Stimulated activated CD8-positive, alpha-beta memory T cell treated with anti-CD3 and anti-CD28 coated beads, Interleukin-7, amount 100 ng/mL, for 24 hours (primary cell): ENCODE measurements at places on chromosomes 4 and X.

GRCh38 chr4:146472404-146472803 lies 49.3 kb downstream of the SLC10A7 start:
- DNase-seq = no peak

DNA sequence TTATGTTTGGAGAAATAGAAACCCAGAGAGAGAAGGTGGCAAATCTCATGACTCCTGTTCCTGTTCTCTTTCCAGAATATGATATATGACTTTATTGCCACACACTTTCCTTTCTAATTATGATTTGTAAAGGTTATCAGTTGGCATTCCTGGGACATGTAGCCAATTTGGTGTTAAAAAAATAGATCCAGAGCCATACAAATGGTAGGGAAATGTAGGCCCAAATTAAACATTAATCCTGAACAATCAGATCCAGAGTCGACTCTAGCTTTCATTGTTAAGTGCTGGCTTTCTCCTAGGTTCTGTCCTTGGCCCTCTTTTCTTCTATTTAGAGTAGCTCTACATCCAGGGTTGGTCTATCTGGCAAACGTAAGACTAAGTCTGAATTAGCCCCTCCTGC lies 69.8 kb upstream of the LONRF3 start:
- no peak for DNase-seq

- no peak for DNase-seq
Measured at GRCh38 chr4:108544481-108544880, 75.9 kb upstream of the RPL34 start.

- no peak for DNase-seq
Measured at GRCh38 chr4:152610131-152610530, 69.7 kb downstream of the TMEM154 start.

GRCh38 chr4:42708625-42709024 lies 51.7 kb upstream of the ATP8A1 start:
- no peak for DNase-seq

GRCh38 chrX:136574548-136574947 lies 42.5 kb downstream of the VGLL1 start:
- DNase-seq = no peak

DNA sequence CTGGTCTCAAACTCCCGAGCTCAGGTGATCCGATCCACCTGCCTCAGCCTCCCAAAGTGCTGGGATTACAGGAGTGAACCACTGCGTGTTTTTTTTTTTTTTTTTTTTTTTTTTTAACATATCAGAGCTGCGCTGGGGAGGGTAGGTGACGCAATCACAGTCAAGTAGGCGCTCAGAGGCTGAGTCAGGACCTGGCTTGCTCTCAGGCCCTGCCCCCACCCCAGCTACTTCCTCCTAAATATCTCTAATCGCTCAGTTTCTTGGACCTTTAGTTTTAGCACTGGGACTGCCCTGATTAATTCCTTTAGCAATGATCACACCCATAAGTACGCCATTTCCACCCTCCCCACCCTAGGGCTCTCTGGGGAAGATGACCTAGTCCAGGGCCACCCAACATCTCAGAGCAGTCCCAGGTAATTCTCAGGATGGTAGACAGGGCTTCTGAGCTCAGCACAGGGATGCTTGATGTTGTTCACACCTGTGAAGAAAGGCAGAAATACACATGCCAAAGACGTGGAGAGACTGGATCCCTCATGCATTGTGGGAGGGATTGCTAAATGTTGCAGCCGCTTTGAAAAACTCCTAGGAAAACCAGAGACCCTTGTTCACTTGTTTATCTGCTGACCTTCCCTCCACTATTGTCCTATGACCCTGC lies 50.2 kb downstream of the DDX3X start:
- no peak for DNase-seq

DNA sequence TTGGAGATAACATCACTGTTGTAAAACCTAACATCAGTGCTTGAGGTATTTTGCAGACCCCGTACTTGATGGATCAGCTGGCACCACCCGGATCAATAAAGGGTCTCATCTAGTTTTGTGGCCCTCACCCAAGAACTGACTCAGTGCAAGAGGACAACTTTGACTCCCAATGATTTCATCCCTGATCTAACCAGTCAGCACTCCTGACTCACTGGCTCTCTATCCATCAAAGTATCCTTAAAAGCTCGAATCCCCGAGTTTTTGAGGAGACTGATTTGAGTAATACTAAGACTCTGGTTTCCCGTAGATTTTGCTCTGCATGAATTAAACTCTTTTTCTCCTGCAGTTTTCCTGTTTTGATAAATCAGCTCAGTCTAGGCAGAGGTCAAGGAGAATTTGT lies 2498.1 kb downstream of the PCDH7 start:
- no peak for DNase-seq

GRCh38 chrX:76921176-76921575 lies 493.7 kb downstream of the MAGEE1 start:
- DNase-seq = no peak

DNA sequence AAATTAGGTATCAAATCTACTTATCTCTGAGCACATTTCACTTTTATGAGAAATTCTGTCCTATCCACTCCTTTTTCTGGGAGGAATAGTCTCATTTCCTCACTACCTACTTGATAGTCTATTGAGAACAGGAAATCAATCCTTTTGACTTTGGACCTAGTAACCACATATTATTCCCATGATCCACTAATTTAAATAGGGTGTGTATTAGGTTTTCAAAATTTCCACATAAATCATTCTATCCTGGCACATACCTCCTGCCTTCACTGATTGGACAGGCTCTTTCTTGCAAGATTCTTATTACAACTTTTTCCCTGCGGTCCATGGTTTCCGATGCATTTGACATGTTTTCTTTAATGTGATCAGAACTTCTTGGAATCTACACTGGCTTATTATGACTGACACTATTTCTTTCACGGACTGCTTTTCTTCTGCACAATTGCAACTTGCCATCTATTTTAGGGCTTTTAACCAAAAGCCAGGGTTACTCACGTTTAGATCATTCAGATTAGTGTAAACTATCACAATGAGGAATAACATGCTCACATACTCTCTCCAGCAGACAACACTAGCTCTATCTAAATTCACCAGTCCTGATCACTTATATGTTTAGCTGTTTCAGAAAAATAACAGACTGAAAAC lies 419.9 kb upstream of the SLIT2 start:
- no peak for DNase-seq

DNA sequence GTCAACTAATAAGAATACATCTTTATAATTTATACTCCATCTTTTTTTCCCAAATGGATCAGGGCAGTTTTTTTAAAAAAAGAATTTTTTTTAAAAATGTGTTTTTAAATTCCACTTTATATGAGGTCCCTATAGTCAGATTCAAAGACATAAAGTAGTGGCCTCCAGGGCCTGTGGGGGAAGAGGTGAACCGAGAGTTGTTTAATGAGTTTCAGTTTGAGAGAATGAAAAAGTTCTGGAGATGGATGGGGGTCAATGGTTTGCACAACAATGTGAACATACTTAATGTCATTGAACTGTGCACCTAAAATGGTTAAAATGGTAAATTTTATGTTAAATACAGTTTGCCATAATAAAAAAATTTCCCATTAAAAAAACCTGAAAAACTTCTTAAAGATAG lies 53.8 kb downstream of the ZNF827 start:
- DNase-seq = no peak

GRCh38 chr4:1574601-1575417 lies 109.3 kb downstream of the FAM53A start:
- no peak for DNase-seq

- no peak for DNase-seq
Measured at GRCh38 chr4:42101446-42101975, 50.9 kb downstream of the BEND4 start.

DNA sequence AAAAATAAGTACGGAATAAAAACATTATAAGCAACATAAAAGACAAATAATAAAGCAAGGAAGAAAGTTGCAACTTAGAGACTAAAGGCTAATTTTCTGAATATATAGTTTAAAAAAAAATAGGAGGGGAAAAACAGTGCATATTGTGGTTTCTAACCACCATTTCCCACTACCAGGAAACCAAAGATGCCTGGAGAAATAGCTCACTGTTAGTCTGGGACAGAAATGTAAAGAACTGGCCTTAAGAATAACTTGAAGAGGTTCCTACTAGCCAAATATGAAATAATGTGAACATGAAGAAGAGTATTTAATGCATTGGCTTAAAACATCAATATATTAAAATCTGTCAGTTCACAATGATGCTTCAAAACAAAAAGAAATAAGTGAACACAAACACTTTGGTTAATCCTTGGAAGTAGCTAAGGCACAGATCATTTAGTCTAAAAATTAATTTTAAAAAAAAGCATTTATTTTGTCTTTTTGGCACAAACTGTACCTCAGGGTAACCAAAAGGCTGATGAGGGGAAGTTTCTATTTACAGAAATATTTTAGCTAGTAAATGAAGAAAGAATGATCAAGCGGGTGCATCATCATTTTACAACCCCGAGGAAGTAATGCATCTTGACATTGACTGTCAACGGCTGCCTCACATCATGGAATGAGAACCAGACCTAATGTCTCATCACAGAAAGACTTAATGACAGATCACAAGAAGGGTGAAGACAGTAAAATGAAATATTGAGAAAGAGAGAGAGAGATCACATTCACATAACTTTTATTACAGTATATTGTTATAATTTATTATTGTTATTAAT lies 297.2 kb upstream of the LDB2 start:
- no peak for DNase-seq

- no peak for DNase-seq
Measured at GRCh38 chrX:28180096-28180495, 198.8 kb upstream of the DCAF8L1 start.

- no peak for DNase-seq
Measured at GRCh38 chr4:76634220-76634619, 199.2 kb downstream of the SHROOM3 start.

DNA sequence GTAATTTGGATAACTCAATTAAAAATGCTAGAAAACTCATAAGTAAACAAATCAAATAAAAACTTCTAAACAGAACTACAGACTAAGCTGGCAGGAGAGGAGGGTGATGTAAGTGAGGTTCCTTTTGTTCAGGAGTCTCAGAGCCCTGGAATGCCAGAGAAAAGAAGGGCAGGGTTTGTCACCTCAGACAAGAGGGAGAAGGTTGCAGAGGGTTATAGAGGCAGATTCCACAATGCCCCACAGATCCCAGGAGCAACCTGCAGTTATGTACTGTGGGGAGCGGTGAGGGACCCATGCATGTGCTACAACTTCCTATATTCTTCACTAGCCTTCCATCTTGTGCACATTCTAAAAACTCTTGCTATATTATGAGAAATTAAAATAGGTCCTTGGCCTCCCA lies 129.7 kb downstream of the CFAP299 start:
- no peak for DNase-seq

GRCh38 chrX:123157586-123157985 lies 26.5 kb upstream of the GRIA3 start:
- no peak for DNase-seq

GRCh38 chrX:24428516-24428915 lies 36.6 kb upstream of the PDK3 start:
- no peak for DNase-seq

DNA sequence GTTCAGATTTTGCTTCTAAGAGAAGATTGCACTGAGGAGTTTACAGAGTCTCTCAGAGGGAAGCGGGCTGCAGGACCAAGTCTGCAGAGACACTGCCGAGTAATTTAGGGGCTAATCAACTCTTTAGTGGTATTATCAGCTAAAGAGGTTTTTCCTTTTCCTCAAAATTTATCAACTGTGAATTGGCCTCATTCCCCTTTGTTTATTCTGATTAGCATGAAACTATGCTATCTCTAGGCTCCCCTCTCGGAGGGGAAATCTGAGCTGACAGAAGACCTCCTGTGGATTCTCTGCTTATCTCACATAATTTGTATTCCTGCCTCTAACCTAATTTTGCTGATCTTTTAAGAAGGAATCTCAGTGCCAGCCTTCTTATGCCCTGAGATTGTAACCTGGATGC lies 201.0 kb downstream of the DCTD start:
- no peak for DNase-seq

- DNase-seq = no peak
Measured at GRCh38 chr4:21699446-21699845, 249.1 kb downstream of the KCNIP4 start.

GRCh38 chr4:106582103-106582502 lies 213.5 kb upstream of the GIMD1 start:
- DNase-seq = no peak

DNA sequence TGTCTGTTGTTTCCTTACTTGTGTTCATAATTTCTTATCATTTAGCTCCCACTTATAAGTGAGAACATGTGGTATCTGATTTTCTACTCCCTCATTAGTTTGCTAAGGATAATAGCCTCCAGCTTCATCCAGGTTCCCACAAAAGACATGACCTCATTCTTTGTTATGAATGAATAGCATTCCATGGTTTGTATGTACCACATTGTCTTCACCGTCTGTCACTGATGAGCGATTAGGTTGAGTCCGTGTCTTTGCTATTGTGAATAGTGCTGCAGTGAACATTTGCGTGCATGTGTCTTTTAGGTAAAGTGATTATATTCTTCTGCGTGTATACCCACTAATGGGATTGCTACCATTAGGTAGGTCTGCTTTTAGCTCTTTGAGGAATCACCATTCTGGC lies 624.3 kb upstream of the EPHA5 start:
- no peak for DNase-seq

GRCh38 chr4:142354794-142355420 lies 491.2 kb downstream of the INPP4B start:
- DNase-seq = no peak

DNA sequence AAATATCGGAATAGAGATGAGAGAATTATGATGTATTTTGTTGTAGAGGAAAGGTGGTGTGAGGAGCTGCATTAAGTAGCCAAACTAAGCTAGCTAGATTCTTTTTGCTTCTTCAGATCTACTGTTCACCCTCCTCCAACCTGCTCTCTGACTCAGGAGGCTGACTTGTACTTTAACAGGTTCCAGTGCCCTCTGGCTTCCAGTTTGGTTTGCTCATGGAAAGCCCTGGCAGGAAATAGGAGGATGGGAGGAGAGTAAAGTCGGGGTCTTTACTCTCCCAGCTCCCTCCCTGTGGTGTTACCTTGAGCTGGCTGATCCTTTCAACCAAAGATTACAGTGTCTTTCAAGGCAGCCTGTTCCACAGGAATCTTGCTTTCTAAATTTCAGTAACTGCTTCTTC lies 277.0 kb upstream of the EDA2R start:
- DNase-seq = no peak

DNA sequence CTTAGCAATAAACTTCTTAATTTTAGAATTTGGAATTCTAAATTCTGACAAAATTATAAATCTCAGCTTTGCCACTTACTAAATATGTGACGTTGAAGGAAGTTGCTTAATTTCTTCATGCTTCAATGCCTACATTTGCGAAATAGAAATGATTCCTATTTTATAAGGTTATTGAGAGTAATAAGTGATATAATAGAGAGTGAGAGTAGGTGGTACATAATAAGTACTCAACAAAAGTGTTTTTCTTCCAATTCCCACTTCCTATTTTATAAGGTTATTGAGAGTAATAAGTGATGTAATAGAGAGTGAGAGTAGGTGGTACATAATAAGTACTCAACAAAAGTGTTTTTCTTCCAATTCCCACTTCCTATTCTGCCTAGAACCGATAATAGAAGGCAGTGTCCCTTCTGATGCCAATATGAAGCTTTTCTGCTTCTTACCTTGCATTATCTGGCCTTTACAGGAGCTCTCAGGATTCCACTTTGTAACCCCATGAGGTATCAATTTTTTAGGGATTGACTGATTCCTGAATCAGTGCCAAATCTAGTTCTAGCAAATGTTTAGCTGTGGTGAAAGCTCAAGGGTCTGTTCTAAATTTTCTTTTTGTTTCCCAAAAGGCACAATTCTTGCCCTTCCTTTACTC lies 31.4 kb downstream of the VSIG4 start:
- DNase-seq = no peak
